ENCODE measurements at places on chromosomes 7 and 10.

GRCh38 chr10:122551450-122551849, 9.1 kb upstream of the DMBT1 start:
- DNase-seq: no peak

DNA sequence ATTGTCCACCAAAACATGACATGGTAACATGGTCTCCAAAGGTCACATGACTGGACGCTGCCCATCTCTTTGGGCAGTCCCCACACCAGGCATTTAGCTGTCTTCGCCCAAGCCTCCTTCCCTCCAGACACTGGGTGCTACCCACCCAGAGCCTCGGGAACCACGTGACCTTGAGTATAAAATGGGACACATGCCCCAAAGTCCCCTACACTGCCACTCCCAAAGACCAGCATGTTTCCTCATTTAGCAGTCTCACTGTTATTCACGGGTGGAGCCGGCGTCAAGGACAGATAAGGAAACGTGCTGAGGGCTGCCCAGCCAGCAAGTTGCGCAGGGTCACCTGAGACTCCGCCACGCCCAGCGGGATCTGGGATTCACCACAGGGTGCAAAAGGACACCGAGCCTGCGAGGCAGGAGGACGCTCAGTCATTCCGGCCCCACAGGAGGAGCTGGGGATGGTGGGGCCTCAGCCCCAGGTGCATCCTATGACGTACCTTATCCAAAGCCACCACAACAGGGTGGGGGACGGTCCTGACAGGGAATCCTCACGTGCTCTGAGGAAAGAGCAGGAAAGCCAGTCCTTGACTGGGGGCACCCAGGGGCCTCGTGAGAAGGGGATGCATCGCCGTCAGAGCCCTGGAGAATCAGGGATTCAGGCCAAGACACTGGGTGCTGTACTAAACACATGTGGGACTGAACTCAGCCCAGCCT, 226.9 kb downstream of the TNS3 start:
- no peak for DNase-seq

DNA sequence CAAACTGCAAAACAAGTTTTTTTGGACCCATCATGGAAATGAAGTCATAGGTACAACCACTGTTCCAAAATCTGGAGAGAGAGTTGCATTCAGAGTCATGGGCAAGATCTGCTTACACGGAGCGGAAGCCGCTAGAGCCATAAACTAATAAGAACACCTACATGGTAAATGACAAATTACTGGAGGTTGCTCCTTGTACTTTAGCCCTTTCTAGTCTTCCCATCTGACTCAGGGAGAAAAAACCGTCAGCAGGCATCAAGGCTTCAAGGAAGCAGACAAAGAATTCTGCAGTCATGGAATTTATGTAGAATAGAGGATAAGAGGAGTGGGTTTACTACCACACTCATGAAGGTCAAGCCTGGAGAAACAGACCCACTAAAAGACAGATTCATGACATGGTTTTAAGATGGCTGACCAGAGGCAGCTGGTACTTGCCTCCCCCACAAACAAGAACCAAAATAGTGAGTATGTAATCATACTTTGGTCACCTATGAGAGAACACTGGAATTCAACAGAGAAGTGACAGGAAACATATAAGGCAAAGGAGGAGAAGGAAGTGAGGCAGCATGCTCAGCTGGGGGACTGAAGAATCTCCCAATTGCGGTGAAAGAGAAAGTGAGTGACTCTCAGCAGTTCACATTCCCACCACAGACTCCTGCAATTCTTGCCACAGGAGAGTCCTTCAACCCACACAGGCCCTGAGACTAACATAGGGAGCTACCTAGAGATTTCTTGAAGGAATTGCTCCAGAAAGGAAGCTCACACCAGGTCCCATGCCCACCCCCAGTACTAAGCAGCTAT, 42.4 kb upstream of the ASAH2 start:
- DNase-seq: no peak

DNA sequence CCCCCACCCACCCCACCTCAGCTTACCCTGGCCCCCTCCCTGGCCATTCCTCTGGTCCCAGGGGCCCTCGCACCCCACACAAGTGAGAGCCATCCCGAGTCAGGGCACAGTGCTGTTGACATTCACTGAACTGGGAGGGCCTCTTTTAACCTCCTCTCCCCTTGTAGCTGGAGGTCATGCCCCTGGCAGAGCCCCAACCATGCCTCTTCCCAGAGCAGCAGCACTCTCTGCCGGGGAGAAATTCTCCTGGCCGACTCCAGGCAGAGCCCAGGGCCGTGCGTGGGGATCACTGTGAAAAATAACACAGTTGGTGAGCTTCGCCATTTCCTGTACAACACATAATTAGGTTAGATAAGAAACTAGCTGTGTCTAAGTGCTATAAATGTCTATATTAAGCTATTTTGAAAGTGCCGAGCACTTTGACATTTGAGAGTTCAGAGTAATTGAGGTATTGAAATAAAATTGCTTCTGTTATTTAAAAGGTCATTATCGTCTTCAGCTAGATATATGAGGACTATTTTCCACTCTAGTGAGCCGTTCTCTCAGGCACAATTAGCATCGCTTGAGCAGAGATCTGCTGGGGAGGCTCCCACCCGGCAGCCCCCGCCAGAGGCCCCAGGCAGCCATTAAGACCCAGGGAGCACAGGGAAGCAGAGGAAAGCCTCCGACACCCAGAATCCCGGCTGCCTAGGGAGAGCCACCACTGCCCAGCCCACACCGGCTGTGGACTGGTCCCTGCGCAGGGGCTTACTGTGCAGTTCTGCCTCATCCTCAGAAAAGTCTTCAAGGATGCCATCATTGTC, 62.4 kb upstream of the LRRC18 start:
- DNase-seq: no peak

DNA sequence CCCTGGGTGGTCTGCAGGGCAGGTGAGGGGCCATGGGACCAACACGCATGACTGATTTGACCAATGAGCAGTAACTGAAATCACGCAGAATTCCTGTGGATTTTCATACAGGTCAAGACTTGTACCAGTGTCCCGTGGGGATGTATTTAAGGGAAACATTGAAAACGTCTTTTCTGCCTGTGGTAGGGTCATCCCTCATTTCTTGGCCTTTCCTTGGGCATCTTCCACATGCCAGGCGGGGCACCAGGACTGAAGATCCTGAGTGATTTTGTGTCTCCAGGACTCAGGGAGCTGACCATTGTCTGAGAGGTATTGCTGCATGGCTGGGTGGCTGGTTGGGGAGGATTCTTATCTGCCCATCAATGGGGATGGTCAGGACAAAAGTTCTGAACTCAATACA, 289.0 kb downstream of the GLRX3 start:
- no peak for DNase-seq

DNA sequence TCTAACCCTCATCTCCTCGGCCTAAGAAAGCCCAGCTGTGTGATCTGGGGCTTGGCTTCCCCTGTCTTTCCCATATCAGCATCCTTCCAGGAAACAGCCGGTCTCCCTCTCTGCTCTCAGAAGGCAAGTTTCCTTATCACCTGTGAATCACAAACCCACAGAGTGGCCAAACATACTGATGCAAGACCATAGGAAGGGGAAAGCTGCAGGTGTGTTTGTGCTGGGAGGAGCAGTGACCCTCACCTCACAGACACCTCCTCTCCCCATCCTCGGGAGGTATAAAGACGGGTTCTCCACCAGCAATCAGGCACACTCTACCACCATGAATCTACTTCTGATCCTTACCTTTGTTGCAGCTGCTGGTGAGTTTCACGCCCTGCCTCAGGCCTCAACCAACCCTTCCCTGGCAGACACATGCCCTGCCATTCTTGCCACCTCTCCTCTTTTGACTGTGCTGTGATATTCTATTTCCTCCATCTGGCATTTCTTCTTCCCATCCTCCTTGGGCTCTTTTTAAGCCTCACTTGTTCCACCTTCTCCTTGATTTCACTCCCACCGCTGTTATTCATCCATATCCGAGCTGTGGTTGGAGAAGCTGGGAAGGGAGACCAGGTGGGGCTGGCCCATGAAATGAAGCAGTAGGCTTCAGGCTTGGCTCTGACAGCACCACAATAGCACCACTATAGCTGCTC, at the start of gene PRSS2:
Gene PRSS2, plus strand, starts transcription at position 310 of the 692 bp plus-strand sequence. Its CDS starts 13 bp downstream, at position 323.
- no peak for DNase-seq

DNA sequence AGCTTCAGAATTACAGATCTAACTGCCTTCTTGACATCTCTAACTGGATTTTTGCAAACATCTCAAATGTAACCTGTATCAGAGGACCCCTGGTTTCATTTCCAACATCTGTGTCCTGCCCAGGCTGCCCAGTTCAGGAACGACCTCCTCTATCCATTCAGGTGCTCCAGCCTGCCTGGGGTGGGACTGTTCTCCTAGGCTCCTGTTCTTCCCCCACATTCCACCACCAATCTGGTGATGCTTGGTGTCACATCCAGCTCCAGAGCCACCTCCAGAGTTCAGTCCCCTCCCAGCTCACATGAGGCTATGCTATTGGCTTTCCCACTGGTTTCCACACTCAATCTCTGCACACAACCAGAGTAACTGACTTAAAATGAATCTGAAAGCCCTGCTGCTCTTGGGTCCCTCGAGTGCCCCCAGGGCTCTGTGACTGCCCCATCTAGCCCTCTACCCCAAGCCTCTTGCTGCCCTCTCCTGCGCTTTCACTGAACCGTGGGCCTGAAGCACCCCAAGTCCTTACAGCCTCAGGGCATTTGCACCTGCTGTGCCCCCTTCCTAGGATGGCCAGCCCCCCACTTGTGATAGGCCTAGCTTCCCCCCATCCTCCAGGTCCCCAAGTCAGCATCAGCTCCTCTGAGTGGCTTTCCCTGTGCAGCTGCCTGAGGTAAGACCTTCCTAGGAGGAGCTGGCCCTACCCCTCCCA, 46.1 kb downstream of the PPIF start:
- DNase-seq: no peak

DNA sequence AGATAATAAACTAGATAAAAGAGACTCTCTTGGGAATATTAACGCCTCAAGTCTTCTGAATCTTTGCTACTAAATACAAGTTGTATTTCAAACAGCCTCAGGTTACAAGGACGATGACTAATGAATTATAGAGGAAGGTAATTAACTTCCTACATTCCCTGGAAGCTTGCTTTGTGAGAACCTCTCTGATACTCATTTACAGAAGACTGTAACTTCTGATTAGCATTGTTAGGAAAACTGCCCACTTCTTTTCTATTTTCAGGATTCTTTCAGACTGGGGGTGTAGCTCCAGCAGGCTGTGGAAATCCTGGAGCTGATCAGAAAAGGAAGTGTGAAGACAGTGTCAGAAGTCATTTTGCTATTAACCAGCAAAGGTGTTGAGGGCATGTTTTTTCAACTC, 316.7 kb upstream of the NPSR1 start:
- DNase-seq: no peak

DNA sequence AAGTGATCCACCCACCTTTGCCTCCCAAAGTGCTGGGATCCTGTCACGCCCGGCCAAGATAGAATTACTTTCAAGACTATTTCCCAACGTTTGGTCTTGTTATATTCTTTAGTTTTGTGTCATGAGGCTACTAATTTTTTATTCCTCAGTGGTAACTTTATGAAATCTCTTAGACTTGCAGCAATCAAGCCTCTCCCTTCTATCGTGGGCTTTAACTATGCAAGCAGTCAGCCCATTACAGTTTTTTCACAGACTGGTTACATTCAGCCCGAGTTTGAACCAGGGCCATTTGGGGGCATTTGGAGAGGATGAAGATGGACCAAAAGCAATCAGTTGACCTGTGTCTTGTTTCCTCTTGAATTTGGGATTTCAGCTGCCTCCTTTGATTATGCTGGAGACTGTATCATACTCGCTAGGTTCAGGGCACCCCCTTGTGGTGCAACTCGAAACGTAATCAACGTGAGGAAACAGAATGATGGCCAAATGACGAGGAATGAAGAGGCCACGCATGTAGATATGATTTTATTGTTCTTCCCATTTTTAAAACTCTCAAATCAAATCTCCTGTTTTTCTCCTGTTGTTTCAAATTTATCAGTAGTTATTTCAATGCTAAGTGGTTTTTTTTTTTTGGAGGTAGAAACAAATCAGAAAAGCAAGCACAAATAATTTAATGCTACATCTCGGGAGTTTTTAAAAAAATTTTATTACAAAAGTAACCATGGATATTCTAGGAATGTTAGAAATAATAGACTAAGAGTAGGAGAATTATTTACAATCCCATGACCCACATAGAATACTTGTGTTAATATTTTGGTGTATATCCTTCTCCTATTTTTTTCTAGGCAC, 151.6 kb downstream of the KIAA1217 start:
- peak; percentile 15 for DNase-seq

DNA sequence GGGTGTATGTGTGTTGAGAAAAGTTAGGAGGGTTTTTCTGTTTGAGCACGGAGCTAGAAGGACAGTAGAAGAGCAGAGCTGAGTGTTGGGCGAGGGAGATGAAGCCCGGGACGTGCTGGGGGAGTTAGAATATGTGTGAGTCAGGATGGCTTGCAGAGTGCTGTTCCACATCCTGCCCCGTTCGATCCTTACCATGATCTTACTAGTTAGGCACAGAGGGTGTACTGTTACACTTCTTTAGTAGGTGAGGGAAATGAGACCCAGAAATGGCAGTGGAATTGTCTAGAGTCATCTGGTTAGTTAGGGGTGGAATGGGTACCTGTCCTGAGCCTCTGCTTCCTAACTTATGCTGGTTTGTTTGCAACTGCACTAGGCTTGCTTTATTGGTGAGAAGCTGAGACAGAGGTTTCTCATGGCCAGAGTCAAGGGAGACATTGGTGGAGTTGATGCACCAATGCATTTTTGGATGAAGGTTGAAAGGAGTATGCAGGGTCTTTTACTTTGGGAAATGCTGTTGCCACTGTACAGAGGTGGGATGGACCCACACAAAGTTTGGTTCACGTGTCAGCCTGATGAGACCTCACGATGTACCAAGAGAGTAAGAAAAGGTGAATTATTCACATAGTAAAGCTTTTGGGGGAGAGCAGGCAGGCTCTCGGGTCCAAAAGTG, 42.4 kb downstream of the CCNY start:
- no peak for DNase-seq

DNA sequence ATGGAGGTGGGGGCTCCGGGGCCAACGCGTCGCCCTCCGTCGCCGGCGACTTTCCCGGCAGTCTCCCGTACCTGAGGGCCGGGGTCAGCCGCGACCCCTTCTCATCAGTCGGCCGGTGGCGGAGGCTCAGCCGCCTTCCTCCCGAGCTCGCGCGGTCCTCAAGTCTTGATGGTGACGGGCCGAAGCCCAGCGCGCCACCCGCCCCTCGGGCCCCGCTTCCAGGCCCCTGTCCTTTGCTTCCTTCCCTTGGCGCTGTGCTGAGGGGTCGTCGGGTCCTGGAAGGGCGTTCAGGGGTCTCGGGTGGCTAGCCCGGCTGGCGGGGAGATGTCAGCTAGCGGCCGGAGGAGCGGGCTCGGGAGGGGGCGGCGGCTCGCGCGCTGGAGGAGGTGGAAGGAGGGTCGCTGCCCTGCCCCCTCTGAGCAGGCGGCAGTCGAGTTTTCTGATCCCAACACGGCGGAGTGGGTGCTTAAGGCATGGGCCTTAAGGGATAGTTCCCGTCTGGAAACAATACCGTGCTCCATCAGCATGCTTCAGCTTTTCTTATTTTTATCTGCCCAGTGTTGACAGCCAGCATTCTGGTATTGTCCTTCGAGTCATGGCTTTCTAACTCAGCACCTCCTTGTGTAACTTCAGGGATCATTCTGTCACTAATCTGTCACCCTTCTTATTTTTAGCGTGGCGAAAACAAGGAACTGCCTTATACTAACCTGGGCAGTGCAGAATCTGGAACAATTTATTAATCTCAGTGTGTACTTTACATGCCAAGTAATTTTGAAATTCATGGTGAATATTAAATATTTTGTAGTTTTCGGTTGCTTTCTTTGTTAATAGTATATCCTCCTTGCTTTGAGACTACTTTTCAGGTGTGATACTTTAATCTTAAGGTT, 748 bp downstream of the PHTF2 start:
- DNase-seq: peak; percentile 9
